ENCODE measurements at places on chromosomes 3 and 15.

- no peak for DNase-seq
These were observed 273.2 kb downstream of the MFSD1 start for GRCh38 chr3:159074756-159075701.

DNA sequence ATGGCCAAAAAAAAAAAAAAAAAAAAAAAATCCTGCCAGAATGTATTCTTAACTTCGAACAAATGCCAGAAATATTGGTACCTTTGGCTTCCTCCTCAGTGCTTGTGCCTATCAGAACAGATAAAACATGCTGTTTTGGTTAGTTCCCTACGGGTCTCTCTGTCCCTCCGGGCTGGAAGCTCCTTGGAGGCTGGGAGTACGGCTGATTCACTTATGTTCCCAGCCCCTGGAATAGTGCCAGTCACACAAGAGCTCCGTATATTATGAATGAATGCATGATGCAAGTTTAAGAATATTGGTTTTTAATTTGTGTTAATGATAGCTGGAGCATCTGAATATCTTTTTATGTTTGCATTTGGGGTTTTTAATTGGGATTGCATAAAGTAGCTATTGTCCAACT lies 44.0 kb downstream of the NR2F2 start:
- DNase-seq, result no peak

DNA sequence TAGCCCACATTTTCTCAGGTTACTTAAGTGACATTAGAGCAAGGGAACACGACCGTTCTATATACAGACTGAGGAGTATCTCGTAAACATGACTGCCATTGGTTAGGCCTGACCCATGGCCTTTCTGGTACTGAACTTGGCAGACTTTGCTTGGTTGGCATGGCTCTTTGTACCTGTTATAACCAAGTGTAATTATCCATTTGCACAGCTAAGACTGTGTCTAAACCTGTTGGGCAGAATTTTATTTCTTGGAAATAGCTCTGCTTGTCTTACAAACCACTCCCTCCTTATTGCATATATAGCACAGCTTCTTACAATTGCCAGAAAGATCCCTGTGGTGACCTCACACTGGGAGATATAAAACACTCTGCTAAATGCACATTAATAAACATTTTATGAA lies 106.9 kb downstream of the P2RY1 start:
- DNase-seq, result no peak

DNA sequence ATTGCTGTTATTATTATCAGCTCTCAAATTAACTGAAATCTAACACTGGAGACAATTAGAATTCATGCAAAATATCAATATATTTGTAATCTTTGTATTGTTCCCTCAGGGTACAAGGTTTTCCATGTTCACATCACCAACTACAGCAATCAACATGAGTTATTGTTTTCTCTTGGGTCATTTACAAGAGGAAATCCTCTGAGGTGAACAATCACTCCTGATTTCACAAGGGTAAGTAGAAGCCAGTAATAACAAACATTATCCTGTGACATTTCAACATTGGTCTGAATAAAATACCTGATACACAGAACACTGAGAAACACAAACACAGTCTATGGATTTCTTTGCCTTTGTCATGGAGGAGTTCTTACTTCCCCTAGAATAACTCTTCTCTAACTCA lies 174.0 kb downstream of the SUCNR1 start:
- no peak for DNase-seq

GRCh38 chr3:37210230-37210629 lies 35.8 kb upstream of the LRRFIP2 start:
- DNase-seq, result no peak

GRCh38 chr15:66866656-66867055 lies 164.6 kb downstream of the SMAD6 start:
- no peak for DNase-seq

DNA sequence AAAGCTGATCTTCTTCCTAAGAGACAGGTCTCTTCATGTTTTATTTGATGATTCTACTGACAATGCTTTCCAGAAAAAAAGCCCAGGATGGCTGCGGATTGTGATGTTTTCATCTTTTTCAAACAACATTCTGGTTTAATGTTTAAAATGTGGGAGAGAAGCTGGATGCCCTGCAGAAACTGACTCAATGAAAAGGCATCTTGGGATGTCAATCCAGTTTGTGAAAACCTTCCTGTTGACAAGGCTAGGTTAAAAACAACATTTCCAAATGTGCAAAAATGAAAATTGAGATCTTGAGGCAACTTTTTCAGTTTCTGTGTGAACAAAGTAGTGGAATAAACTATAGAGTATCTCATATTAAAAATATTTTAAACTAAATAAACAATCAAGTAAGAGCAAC lies 156.0 kb upstream of the MRPL3 start:
- DNase-seq, result no peak

GRCh38 chr3:64266065-64266931 lies 41.0 kb upstream of the PRICKLE2 start:
- no peak for DNase-seq

GRCh38 chr15:90143166-90143655 lies 40.9 kb upstream of the IDH2 start:
- peak; percentile 50 for DNase-seq

- no peak for DNase-seq
These were observed 83.9 kb upstream of the TGFBR2 start for GRCh38 chr3:30522476-30522875.

DNA sequence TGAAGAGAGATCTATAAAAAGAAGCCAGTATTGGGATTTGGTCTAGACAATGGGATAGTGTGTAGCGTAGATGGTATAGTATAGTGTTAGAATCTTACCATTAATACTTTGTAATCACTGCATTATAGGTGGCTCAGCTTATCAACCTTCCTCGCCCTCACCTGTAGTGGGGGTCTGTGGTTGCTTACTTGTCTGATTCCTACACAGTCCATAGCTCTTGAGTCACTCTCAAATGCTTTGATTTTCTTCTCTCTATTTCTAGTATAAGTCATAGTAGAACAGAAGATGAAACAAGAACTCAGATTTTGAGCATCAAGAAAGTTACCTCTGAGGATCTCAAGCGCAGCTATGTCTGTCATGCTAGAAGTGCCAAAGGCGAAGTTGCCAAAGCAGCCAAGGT lies 115.2 kb downstream of the IL1RAP start:
- no peak for DNase-seq

DNA sequence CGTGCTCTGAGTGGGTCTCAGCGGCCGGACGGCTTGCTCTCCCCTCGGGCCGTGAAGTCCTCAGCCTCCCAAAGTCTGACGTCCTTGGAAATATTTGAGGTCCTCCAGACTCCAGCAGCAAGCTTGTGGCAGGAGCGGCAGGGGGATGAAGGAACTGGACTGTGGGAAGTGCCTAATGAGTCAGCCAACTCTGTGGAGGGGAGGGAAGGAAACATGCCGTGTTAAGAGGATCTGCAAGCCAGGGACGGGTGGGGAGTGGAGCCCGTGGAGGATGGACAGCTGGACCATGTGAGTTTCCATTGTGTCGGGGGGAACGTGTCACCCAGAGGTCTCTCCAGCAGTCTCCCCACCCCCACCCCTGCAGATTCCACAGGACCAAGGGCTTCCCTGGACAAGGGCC lies 39.4 kb upstream of the IDH2 start:
- DNase-seq, result no peak

- DNase-seq, result no peak
These were observed 254.8 kb upstream of the EOMES start for GRCh38 chr3:27976933-27977332.

DNA sequence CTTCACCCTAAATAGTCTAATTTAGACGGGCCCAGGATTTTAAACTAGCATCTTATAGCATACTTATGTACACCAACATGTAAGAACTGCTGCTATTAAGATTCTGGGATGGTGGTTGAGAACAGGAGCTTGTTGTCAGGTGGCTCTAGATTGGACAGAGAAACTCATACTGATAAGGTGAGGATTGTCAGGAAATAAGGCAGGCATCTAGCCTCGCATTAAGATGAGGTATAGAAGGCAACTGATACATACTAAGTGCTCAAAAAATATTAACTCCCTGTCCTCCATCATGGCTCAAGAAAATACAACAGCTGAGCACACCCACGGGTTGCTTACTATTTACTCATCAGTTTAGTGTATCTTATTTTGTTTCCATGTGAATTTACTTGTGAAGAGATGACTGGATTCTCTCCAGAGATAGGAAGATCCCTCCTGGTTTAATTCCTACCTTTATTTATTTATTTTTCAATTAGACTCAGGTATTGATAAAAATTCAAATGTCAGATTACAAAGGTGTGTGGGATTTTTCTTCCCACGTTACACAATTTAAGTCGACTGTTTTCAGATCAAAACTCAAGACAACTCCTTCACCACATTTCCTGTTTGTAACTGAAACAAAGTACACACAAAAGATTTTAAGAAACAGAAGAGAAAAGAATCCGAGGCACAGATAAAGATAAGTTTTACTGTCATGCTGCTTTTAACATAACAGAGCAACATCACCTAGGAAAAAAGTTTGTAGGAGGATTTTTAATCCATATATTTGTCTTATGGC lies at the start of gene TRAT1:
Gene TRAT1, plus strand, starts transcription at position 664 of the 775 bp plus-strand sequence. CDS start 142 bp downstream, outside the sequence.
- DNase-seq, result no peak
